ENCODE measurements at places on chromosomes 6 and 20.

DNA sequence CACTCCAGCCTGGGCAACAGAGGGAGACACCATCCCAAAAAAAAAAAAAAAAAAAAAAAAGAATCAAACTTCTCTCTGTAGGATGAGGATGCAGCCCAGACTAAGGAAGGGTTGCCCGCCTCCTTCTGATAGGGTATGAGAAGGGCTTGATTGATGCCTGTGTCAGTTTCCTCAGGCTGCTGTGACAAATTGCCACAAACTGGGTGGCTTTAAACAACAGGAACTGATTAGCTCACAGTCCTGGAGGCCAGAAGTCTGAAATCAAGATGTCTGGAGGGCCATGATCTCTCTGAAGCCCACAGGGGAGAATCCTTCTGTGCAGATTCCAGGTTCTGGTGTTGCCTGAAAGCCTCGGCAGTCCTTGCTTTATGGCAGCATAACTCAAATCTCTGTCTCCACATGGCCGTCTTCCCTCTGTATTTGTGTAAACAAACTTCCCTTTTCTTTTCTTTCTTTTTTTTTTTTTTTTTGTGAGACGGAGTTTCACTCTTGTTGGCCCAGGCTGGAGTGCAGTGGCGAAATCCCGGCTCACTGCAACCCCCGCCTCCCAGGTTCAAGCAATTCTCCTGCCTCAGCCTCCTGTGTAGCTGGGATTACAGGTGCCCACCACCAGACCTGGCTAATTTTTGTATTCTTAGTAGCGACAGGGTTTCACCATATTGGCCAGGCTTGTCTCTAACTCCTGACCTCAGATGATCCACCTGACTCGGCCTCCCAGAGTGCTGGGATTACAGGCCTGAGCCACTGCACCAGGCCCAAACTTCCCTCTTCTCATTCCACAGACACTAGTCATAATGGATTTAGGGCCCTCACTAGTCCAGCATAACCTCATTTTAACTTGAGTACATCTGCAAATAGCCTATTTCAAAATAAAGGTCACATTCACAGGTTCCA, 11.2 kb upstream of the CDK19 start:
- no peak for DNase-seq

- DNase-seq = no peak
Observed at GRCh38 chr6:69816026-69816425, 19.2 kb upstream of the LMBRD1 start.

GRCh38 chr6:66328200-66328599, 621.2 kb upstream of the EYS start:
- DNase-seq = no peak

DNA sequence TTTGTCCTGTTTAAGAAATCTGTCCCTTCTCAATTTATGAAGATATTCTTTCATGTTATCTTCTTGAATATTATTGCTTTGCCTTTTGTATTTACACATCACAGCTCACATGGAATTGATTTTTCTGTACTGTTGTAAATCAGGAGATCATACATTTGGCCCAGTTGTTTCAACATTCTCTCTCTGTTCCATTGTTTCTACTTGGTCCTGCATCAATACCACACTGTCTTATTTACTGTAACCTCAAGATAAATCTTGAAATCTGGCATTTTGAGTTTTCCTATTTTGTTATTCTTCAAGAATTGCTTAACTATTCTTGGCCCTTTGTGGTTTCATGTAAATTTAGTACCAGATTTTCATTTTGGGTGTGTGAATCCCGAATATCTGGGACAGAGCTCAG, 121.7 kb upstream of the CCN2 start:
- no peak for DNase-seq

DNA sequence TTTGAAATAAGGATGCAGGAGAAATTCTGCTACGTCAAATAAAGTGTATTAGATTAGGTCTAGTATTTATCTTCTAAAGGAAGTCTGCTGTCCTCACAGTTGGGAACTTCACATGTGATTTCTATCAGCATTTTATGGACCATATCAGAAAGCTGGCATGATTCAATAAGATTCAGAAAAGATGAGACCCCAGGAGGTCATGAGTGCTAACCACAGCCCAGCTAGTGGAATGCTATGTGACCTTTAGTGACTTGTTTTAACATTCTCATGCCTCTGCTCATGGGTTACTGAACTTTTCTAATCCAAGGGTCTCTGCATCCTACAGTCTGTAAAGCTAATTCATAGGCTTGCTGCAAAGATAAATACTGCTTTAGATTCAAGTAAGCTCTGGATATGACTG, 150.1 kb downstream of the GMPR start:
- no peak for DNase-seq

DNA sequence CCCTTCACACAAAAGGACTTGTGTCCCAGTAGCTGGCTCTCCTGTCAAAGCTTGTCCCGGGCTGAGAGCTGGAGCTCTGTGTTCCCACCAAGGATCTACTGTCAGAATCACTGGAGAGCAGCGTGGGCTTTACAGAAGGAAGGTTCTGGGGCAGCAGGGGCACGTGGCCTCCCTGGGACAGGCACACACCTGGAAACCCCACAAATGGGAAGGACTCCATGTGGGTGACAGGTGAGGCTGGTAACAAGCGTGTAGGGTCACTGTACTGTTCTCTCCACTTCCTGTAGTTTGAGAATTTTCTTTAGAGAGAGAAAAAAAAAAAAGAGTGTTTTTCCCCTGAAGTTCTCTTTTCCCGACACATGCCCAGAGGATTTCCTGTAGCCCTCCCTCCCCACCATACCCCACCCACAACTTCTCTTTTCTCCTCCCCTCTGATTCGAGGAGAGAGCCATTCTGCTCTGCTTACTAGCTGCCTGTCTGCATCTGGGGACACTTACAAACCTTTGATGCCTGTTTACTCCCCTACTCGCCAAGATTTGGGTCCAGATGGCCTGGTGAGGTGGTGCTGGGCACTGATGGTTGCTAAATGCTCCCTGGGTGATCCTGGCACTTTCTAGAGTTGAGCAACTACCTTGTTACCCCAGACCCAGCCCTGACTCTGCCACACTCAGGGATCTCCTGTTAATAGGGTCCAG, 84.1 kb upstream of the SIRPA start:
- DNase-seq = no peak

GRCh38 chr6:132495604-132496079, 17.3 kb downstream of the STX7 start:
- DNase-seq = no peak

DNA sequence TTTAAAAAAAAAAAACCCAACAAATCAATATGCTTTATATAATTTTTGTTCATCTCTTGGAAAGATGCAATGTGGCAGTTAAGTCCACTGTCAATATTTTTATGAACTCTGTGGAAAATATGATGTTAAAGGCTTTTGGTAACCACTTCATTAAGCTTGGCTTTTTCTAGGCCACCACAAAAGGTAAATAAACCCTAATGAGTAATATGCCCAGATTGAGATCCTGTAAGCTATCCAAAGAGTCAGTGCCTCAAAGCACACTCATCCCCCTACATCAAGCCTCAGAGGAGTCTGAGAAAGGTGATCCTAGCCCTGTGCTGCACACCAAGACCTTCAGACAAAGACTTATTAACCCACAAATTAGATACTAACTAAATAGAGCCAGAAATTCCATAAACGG, 121.1 kb downstream of the CDC5L start:
- DNase-seq = no peak

GRCh38 chr20:2833761-2834160, 6.7 kb downstream of the PCED1A start:
- no peak for DNase-seq

DNA sequence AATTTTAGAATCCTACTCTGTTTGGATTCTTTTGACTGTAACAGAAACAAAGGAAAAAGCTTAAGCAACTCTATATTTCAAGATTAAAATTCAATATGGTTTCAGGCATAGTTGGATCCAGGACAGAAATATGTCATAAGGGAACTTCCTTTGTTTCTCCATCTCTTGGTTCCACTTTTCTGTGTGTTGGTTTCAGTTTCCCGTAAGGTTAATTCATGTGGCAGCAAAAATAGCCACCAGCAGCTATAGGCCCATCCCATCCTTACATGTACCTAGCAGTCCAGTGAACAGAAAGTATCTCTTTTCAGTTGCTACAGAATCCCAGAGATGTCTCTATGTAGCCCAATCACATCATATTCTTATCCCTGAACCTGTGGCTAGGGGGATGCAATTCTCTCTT, 8.8 kb upstream of the FAM8A1 start:
- no peak for DNase-seq

DNA sequence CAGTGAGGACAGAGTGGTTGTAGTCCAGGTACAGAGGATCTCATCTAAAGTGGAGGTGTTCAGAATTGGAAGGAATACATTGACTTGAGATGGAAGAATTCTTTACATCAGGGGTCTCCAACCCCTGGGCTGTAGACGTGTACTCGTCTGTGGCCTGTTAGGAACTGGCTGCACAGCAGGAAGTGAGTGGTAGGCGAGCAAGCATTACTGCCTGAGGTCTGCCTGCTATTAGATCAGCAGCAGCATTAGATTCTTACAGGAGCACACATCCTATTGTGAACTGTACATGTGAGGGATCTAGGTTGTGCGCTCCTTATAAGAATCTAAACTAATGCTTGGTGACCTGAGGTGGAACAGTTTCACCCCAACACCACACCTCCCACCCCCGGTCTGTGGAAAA, 121.1 kb downstream of the CDKAL1 start:
- DNase-seq = no peak

DNA sequence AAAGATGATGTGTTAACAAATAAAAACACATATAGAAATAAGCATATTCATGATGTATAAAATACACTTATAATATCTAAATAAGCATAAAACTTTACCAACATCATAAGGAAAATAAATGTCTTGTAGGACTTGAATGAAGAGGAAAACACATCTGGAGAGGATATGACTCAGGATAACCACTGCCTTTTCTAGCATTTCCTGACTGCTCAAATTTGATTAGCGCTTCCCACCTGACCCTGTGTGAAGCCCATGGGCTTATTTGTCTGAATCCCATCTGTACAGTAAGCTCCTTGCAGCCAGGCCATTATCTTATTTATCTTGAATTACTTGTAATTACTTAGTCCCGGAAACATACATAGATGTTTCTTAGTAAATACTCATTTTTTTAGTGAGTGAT, 608.6 kb downstream of the COL12A1 start:
- DNase-seq = no peak

DNA sequence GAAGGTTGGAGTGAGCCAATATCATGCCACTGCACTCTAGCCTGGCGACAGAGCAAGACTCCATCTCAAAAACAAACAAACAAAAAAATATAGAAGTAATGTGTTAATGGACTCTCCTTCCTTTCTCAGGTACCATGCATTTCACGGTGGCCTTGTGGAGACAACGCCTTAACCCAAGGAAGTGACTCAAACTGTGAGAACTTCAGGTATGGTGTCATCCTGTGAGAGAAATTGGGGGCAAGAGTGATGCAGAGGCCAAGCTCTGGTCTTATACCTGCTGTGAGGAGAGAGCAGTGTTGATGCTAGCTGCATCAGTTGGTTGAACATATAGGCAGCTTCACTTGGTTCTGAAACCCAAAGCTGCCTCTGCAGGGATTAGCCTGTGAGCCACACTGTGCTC, 6.2 kb downstream of the ITCH start:
- DNase-seq = no peak
